ENCODE measurements at places on chromosomes 1 and 21.

DNA sequence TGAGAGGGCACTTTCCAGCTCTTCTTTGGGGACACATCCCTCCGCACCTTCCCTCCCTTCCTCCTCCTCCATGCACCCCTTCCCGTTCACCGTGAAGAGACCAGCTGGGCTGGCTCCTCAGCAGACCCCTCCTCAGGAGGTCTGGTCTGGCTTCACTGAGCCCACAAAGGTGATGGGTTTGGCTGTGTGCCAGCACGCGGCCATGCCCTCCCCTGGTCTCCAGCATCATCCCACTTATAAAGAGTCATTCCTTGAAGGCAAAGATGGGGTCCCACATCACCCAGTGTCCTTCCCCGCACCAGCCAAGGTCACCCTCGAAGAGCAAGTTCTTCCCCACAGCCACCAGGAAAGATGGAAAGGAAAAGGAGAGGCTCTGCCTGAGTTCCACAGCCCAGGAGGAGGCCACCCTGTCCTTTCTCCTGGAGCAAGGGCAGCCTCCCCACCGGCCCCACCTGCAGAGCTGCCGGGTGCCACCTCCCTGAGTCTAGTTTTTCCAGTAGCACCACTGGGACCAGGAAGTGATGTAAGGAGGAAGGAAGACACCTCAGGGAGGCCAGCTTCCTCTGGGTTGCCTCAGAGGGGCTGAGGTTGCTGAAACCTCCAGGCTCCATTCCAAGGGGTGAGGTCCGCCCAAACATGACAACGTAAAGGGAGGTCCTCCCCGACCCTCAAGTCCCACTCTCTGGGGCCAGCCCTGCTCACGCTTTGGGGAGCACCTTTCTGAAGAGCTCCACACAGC lies 32.7 kb downstream of the RIPK4 start:
- DNase-seq, result no peak

- no peak for DNase-seq
Observed at GRCh38 chr1:36924282-36924811, 110.0 kb downstream of the GRIK3 start.

GRCh38 chr21:41603476-41603875 lies 95.5 kb upstream of the TMPRSS2 start:
- no peak for DNase-seq

- no peak for DNase-seq
Observed at GRCh38 chr1:54046671-54047383, 6.2 kb downstream of the TMEM59 start.

DNA sequence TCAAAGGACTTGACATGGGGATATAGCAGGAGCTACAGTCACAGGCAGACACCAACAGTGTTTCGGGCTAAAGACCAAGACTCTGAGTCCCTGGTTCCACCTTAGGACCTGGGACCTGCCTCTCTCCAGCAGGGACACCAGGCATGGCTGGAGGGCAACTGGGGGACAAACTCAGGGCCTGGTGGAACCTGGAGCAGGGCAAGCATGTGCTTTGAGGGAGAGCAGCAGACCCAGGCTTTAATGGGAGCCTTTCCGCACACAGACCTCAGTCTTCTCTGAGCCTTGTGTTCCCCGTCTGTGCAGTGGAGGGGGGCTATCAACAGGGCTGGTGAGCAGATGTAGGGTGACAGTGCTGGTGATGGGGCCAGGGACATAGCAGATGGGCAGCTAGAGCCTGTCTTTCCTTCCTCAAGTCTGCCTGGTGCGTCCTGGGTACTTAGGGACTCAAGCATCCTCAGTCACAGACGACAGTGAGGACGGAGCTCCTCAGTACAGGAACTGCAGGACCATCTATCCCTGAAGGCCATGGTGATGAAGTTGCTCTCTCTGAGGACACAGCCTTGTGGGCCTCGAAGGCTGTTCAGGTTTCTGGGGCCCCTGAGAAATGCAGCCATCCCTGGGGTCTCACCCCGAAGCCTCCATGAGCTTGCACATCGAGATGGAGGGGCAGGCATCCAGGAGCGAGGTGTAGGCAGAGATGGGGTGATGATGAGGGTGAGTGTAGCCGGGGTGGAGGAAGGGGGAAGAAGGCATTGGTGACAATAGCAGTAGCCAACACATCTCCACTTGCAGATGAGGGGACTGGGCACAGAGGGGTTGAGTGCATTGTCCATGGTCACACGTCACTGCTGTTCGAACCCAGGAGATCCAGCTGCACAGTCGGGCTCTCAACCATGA lies 593.4 kb downstream of the PTPRU start:
- no peak for DNase-seq

- DNase-seq, result no peak
Observed at GRCh38 chr1:244633140-244633539, 19.8 kb upstream of the DESI2 start.

DNA sequence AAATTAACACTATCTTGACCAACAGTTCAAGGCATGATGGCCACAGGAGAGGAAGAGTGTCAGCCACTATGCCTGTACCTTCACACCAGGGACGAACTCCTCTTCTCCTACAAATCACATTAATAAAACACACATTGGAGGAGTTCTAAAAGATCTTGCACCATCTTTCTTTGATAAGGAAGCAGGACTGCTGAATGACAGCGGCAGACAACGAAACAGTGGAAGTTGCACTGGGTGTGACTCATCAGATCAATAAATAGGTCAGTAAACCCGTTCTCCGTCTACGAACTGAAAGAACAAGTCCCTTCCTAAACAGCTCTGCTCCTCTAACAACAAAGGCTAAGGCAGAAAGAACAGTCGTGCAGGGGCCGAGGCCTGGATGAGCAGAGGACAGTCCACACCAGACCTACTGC lies 23.1 kb downstream of the UBE2G2 start:
- no peak for DNase-seq

DNA sequence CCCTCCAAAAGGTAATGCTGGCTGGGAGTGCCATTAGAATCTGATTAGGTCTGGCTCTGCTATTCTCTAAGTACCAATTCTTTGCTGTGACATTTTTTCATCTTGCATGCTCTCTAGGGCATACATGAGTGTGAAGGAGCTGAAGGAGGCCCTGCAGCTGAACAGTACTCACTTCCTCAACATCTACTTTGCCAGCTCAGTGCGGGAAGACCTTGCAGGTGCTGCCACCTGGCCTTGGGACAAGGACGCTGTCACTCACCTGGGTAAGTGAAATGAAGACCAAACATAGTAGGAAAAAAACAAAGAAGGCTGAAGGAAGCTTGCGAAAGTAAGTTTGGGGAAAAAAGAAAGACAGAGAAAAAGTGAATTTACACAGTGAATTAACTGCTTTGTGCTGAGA lies 207.9 kb downstream of the PAPPA2 start:
- no peak for DNase-seq

- DNase-seq, result no peak
Observed at GRCh38 chr1:2592672-2593071, 6.1 kb downstream of the PRXL2B start.

GRCh38 chr1:25799935-25800702 lies at the start of gene SELENON:
TSS of gene SELENON (plus strand) at chr1:25800193. CDS start at chr1:25800231, 38 bp downstream.
- DNase-seq, result no peak

DNA sequence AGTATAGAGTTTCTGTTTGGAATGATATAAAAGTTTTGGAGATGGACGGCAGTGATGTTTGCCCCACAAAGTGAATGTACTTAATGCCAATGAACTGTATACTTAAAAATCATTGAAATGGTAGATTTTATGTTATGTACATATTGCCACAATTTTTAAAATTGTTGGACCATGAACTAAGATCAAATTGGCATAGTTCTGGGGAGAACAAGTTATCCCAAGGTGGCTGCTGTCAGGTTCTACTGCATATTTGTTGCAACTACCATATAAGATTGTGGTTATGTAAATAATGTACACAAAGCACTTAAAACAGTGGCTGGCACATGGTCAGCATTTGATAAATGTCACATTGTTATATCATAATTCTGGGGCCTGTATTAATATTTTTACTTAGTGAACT lies 466.4 kb downstream of the SIPA1L2 start:
- no peak for DNase-seq

- DNase-seq, result no peak
Observed at GRCh38 chr1:151175863-151176262, at the start of gene TMOD4. TSS of gene TMOD4 (minus strand) at chr1:151175981. CDS start at chr1:151174875, 1,106 bp downstream.

DNA sequence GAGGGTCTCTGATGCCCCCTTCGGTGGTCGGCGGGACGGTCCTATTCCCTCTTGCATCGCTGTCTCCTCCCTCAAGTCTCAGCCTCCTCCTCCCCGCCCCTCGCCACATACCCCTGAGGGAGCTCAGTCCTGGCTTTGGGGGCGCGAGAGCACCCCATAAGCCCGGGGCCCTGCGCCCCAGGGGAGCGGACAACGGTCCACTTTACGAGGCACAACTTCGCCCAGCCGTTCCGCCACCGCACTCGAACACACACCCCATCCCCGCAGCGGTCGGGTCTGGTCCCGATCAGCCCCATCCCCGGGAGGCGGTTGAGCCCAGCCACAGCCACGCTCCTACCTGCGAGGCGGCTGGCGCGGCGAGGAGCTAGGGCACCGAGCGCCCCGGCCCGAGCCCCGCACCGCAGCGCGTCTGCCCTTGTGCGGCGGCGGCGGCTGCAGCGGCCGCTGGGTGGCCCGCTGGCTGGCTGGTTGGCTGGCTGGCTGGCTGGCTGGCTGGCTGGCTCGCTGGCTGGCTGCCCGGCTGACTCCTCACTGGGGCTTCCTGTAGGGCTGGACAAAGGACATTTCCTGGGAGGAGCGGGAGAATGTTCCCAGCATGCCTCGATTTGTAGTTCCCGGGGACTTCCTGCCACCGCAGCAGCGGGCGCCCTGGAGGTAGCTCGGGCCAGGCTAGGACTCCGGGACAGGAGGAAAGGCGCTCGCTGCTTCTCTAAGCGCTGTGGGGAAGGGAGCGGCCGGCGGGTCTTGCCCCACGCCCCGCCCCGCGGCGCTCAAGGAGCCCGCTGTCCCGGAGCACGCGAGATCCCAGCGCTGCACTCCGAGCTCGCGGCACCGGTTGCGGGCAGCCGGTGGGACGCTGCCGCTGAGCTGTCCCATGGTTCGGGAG lies at the start of gene ZNF697:
Gene ZNF697 (minus strand): TSS at position 533 of the 886 bp plus-strand sequence. CDS start 22,166 bp downstream, outside the sequence.
- peak; percentile 50 for DNase-seq

DNA sequence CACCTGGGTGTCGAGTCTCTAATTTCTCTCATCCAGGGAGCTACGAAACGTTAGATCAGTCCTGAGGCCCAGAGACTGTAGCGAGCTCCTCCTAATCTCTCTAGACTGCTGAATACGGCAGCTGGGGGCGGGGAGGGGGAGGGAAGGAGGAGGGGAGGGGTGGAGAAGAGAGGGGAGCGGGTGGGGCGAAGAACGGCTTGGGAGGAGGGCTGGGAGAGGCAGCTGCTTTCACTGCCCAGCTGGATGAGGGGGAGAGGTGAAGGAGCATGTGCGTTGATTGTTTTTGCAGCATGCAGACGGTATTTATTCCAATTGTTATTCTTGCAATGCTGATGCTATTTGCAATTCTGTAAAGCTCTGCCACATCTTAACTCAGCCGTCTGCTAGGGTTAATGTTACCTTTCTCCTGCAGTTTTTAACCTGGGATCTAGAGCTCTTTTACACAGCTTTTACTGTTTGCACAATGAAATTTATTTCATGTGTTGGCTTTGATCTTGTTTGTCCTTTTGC lies 790 bp downstream of the DNAJC6 start:
- no peak for DNase-seq

DNA sequence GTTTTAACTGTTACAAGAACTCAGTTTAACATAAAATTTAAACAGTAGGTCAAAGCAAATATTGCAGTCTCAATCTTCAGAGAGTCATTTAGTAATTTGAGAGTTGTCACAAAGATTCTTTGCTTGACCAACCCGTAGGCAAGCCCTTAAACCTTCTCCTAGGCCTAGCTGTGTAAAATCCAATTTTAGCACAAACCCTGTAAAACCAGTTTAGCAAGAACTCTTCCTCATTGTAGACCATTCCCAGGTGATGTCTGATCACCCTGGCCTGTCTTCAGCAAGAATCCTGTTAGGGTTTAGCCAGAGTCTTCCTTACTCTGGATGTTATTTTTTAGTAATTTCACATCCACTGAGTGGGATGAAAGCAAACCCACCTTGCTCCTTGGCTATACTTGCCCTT lies 30.1 kb downstream of the LRIG2 start:
- no peak for DNase-seq

- DNase-seq, result no peak
Observed at GRCh38 chr1:245148861-245149260, 5.9 kb upstream of the KIF26B start.

DNA sequence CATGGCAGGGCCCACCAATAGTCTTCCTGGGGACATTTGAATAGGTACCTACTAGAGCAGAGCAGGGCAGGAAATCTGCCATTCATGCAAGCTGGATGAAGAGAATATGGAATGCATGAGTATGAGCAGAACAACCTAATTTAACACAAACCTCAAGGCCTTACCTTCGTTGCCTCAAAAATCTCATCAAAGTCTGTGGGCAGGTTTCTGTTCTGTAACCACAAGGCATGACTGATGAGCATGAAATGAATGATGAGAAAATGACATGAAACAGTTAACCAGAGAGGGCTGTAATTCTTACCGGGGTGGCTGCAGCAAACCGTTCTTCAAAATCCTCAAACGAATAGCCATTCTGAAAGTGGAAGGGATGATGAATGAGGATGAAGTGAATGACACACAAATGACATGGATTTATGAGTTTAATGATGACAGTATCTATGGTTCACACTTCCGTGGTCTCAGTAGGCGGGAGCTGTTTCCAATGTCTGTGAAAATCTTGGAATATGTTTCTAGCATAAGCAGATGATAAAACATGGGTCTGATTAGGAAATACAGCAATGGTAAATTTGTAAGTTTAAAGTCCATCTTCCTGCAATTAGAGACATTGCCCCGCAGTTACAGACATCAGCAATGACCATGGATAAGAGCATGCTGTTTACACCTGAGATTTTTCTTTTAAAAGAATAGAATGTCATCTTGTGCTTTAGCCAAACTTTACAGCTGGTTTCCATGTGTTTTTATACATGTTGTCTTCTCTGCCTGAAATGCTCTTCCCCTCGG lies 67.6 kb upstream of the C8B start:
- DNase-seq, result no peak

- DNase-seq, result no peak
Observed at GRCh38 chr1:29999595-29999994, 723.8 kb downstream of the MATN1 start.

GRCh38 chr1:82390627-82391026 lies 589.9 kb downstream of the ADGRL2 start:
- no peak for DNase-seq

DNA sequence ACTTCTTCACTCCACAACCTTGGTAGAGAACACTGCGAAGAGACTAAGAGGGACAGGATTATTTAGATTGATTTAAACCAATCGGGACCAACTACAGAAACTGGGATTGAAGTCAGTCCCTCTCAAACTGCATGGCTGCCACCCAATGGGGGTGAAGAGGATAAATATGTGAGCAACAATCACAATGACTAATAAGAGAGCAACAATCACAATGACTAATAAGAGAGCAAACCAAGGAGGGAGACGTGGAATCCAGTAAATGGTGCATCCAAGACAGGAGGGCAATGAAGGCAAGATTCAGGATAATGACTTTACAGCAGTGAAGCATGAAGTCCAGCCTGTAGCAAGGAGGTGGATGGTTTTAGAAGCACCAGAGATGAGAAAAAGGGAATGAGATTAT lies 322.8 kb downstream of the TTLL7 start:
- DNase-seq, result no peak

Measured in esophagus squamous epithelium (tissue), 5 donors.